ENCODE measurements at places on chromosomes 2 and 18.

GRCh38 chr2:231132129-231132528 is 7.3 kb upstream of the HTR2B start:
- no peak for DNase-seq

DNA sequence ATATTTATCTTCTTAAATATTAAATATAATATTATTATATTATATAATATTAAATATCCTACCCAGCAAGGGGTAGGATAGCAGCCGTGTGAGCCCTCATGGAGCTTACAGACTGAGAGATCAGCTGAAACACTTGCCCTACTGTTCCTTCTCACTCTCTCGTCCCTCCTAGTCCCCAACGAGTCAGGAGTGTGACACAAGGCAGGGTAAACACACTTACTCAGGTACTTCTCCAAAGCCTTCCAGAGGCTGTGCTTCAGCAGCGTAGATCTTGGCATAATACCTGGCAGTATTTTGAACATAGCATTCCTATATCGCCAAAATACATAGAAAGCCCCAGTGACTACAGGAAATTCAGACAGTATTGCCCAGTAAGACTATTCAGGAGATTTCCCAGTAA is 114.1 kb downstream of the ALPK2 start:
- no peak for DNase-seq

DNA sequence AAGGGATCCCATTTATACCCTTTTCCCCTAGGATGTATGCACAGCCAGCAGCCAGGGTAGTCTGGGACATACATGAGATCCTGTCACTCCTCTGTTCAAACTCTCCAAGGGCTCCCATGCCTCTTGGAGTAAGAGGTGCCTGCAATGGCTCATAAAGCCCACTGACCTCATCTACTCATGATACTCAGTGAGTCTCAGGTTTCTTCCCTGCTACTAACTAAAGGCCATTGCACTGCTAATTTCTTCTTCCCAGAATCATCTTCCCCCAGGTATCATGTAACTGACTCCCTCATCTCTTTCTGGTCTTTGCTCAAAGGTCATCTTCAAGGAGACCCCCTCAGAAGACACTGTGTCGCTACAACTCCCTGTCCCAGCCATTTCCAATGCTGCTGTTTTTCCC is 68.2 kb downstream of the CCBE1 start:
- no peak for DNase-seq

- no peak for DNase-seq
These were observed 59.8 kb downstream of the SNTG2 start for GRCh38 chr2:1010415-1010930.

DNA sequence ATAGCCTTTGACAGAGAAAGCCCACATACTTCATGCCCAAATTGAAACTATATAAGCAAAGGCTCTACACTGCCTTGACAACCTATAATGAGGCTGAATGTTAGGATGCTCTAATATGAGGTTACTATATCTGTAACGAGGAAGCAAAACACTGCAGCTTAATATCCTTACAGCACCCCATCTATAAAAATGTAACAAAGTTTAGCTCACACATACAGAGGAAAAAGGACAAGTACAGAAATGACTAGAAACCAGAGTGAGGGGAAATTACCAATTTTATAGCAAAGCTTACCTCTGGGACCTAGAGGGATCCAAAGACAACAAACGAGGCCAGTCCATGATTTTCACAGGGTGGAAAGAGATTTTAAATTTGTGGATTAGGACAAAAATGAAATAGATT is 138.5 kb downstream of the COL4A4 start:
- DNase-seq = no peak

- DNase-seq = no peak
These were observed 117.1 kb downstream of the KCNS3 start for GRCh38 chr2:17995593-17995992.

DNA sequence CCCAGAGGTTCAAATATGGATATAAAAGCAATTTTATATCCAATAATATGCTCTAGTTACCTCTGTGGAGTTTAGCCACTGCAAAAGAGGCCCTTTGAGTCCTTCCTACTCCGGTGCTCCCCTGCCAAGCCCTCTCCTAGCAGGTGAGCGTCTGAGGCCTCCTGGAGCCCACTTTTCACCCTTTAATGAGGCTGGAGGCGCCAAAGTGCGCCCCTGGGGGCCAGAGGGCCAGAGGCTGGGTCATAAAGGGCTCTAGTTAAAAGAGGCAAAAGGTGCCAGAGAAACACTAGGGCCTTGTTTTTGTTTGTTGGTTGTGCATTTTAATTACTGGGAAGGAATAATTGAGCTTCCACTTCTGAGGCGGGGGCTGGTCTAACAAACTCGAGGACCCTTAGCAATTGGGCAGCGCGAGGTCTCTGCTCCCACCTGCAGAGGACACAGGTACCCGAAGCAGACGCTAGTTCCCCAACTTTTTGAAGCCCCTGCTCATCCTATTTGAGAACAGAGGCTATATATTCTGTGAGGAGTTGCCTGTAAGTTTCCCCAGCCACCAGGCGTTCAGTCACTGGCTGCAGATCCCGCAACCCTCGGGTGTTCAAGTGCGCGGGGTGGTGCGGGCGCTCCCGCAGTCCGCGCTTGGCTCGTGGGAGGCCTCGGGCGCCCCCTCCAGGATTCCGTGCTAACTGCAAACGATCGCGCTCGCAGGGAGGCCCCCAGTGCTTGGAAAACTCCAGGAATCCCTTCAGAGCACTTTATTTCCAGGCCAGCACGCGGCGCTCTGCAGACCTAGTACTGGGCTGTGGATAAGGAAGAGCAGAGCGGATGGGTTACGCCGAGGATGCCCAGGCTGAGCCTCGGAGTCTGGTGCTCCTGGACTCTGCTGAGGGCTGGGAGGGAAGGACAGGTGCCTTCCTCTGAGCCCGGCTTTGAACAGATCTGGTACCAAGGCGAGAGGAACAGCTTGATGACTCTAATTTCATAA is 14.1 kb downstream of the MSGN1 start:
- DNase-seq = peak; percentile 22

DNA sequence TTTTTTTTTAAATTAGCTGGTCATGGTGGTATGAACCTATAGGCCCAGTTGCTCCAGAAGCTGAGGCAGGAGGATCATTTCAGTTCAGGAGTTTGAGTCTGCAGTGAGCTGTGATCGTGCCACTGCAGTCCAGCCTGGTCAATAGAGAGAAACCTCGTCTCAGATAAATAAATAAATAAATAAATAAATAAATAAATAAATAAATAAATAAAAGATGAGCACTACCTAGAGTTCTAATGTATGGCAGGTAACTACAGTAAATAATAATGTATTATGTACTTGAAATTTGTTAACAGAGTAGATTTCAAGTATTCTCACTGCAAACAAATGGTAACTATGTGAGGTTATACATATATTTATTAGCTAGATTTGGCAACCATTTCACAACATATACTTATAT is 697.9 kb upstream of the ID2 start:
- no peak for DNase-seq

- no peak for DNase-seq
These were observed 746 bp upstream of the POLR1B start for GRCh38 chr2:112541315-112542122.

GRCh38 chr18:58612315-58613055 is 16.4 kb downstream of the ALPK2 start:
- DNase-seq = no peak

DNA sequence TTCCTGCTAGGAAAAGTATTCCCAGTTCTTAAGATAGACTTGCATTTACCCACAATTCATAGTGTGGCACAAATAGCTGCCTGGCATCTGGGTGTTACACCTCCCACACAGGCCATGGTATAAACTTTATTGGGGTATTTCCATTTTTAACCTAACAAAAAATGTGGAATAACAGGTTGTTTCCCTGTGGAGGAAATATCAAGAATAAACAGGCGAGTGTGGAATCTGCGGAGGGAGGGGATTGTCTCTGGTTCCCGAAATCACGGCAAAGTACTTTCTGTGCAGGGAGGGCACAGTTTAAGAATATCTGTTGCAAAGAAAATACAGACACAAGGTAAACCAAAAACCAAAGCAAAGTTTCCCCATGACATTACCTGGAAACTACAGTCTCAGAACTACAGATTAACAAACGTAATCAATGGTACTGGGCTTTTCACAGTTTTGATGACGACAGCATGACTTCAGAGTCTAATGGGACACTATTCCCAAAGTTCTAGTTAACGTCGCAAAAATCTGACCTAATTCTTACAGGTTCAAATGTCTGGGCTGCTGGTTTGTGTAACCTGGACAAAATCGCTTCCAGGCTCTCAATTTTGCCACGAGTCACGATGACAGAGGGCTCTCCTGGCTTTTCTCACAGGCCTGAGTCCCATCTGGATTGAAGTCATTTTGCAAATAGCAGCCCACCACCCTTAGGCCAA is 1.4 kb downstream of the STARD7 start:
- no peak for DNase-seq

- no peak for DNase-seq
These were observed 202.3 kb downstream of the SPP2 start for GRCh38 chr2:234252772-234253171.

- peak; percentile 45 for DNase-seq
These were observed 683 bp upstream of the DNAJC27 start for GRCh38 chr2:24972315-24972961.

- DNase-seq = no peak
These were observed 40.5 kb downstream of the UPP2 start for GRCh38 chr2:158142165-158142564.

DNA sequence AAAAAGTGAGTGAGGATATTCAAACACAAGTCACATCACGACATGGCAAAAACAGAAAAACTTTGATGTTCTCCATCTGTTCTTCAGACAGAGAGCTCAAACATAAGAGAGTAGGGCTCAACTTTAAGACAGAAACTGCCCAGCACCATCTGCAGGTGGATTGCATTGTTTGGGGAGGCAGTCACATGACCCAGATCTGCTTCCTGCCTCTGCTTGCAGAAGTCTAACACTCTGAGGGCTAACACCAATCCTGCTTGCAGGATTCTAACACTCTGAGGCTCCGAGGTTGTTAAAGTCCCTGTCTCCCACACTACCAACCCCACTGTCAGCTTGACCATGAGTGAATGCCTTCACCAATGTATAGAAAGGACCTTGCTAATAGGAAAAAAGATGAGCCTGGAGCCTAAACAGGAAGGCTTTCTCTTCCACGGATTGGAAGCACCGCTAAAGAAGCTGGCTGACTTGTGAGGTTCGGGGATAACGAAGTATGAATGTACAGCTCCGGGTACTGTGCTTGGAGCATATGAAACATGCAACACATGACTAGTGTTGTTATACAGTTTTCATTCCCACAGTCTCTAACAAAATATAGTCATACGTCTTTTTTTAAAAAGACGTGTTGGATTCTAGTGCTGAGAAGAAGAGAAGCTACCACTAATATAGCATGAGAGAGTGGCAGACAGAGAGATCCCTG is 176.6 kb upstream of the CREB1 start:
- no peak for DNase-seq

- peak; percentile 20 for DNase-seq
These were observed 7.4 kb upstream of the POLI start for GRCh38 chr18:54261894-54262293.

DNA sequence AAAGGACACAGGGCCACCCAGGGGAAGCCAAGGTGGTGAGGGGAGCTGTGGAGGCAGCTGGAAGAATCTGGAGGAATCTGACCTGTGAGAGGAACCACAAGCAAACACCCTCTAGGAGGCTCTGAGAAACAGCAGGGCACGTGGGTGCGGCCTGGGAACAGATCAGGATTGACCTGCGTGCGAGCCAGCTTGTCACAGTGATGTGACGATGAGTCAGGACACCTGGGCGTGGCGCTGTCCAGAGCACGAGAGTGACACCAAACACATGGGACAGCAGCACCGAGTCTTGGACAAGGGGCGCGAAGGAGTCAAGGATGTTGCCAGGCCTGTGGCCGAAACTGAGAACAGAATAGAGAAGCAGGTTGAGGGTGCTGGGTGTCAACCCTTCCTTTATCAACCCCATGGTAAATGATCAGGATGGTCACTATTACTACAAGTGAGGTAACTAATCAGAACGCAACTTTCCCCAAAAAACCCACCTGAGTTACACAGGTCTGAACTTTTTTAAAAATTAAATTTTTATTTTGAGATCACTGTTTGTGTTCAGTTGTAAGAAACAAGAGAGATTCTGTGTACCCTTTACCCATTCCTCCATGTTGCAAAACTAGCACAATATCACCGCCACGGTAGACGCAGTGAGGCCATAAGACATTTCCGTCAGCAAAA is 637 bp upstream of the SFT2D3 start:
- peak; percentile 83 for DNase-seq

GRCh38 chr2:97675430-97676113 is 6.1 kb downstream of the C2orf92 start:
- no peak for DNase-seq

DNA sequence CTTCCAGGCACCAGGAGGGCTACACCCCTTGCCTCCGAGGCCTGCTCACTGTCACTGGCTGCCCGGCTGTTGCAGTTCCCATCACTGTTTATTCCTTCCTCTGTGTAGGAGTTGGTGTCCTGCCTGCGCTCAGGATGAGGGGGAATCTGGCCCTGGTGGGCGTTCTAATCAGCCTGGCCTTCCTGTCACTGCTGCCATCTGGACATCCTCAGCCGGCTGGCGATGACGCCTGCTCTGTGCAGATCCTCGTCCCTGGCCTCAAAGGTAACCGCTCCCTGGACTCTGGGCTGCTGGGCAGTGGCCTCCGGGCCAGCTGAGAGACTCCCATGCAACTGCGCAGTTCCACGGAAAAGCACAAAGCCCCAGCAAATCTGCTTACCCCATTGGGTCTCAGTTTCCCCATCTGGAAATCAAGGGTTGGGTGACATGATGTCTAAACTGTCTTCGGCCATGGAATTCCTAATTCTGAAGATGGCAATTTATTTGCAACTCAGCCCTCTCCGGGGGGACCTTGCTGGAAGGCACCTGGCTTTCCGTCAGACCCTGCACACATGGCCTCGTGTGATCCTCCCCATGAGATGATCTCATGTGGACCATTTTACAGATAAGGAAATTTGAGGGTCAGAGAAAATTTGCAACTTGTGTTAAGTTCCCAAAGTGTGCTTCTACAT is 9.4 kb downstream of the COLEC11 start:
- no peak for DNase-seq

DNA sequence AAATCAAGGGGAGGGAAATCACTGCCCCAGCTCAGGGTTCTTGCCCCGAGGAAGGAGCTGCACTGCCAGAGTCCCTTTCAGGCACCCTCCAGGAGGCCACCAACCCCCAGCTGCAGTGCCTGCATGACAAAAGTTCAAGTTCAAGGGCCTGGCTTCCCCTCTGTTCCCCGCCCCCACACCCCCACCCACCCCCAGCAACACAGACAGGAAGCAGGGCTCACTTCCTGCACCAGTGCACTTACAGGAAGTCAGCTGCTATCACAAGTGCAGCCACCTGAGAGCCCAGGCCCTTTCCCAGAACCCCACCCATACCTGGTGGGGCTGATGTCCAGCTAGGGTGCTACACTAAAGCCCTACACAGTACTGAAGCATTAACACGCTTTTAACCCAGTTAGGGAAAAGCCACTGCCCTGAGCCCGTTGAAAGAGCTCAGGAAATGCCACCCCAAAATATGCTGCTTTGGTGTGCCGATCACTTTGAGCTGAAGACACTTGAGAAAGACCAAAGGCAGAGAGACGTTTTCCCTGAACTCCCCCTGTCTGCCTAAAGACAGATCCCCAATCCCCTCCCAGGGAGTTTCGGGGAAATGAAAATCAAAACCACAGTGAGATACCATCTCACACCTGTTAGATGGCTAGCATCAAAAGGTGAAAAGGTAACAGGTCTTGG is 109.9 kb upstream of the CAB39 start:
- peak; percentile 85 for DNase-seq
